PC-9 (cell line): ENCODE measurements at places on chromosomes 3 and 15. TPM values are rescaled to one million over a fixed set of nuclear protein-coding genes. Genes with fewer than 3 reads are reported as not detected.

DNA sequence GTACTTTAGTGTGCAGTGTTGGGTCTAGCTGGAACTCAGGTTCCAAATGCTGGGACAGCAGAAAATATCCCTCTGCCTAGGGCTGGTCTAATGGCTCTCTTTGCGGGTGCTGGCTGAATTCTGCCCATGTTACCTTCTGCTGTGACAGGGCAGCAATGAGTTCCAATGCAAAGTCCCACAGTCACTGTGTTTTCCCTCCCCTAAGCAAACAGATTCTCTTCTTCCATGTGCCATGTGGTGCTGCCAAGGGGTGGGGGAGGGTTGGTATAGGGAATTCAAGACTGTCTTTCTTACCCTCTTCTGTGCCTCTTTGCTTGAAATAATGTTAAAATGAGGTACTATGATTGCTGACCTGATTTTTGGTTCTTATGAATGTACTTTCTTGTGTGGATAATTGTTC lies 229.6 kb downstream of the GBE1 start:
- no peak for DNase-seq

DNA sequence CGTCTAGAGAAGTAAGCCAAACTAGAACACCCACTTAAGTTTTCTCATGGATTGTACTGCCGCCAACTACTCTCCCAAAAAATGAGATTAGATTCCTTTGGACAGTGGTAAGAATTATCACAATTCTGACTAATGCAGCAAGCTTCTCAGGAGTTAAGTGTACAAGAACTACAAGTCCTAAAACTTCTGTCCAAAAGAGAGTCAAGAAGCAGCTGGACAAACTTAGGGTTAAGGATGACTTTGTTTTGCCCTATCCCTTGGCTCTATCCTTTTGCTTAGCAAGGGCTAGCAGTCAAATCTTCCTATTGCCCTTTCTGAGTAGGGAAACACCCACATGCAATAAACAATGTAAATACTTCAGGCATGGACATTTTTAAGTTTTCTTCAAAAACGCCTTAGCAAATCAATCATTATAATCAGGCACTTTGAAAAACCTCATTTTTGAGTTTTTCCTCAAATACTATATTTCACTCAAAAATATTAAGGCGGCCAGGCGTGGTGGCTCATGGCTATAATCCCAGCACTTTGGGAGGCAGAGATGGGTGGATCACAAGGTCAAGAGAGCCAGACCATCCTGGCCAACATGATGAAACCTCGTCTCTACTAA lies 19.5 kb downstream of the RAF1 start:
- no peak for DNase-seq

GRCh38 chr3:197031315-197032285 lies 2.0 kb upstream of the MELTF start:
- peak; percentile 100 for DNase-seq

HYAL1 gene
- 1.3 and 1.9 TPM in 2 replicates for total RNA-seq

PIF1 gene
- total RNA-seq = 54.8 and 67.6 TPM in 2 replicates

DNA sequence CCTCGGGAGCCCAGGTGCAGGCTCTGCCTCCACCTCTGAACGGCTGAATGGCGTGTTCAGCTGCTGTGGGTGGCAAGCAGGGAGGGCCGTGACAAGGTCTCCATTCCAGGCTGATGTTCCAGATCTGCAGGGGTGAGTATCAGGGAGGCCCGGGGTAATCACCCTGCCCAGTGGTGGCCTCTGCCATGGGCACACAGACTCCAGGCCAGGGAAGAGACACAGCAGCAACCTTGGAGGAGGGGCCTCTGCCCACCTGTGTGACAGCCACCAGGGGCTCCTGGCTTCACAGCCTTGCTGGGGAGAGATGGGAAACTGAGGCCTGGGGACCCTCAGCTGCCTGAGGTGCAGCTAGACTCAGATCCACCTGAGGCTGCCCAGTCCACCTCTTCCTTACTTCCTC lies 25.6 kb upstream of the ACAD9 start:
- DNase-seq = no peak

GRCh38 chr15:51401872-51402517 lies 60.5 kb downstream of the GLDN start:
- DNase-seq = peak; percentile 24
